Stimulated activated CD4-positive, alpha-beta T cell treated with anti-CD3 and anti-CD28 coated beads, Interleukin-15, amount 100 ng/mL, for 1 hour (primary cell): ENCODE measurements at places on chromosomes 3 and 15.

DNA sequence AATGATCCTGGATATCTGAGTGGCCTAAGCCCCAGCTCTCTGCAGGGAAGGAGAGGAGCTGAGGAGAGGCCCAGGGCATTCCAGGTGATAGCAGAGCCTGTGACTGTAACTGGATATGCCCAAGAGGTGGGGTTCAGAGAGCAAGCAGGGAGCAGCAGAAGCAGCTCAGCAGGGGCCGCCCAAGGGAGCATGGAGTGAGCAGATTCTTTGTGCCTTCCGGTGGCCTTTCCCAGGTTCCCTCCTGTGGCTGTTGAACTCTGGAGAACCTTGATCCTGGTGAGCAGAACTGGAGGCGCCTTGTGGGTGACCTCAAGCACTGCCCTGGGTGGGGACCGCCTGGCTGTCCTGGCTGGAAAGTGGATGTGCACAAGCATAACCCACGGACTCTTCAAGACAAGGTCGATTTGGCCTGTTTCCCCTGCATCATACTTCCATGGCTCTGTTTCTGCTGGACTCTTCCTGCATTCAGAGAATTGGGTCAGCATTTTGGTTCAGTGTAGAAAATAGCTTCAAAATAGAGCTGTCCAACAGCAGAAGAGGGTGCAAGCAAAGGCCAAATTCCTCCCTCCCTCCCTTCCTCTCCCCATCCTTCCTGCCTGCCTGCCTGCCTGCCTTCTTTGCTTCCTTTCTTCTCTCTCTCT lies 76.1 kb downstream of the ARNT2 start:
- DNase-seq, result no peak

- no peak for DNase-seq
Observed at GRCh38 chr3:153090973-153091372, 71.1 kb upstream of the RAP2B start.

DNA sequence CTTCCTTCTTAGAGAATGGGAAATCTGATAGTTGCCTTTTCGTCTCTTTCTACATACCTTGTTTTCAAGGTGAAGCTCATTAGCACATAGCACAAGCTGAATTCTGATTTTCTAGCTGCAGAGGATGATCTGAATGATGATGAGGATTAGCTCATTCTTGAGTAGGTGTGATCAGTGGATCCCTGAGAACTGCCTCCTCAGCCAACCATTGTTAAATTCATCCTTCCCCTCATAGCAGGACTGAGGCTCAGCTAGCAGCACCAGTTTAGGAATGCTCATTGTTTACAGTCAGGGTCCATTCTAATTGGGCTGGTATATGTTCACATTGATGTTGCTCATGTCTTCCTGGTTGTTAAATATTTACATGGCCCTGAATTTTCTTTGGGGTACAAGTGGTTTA lies 299.9 kb upstream of the MME start:
- DNase-seq, result no peak

- no peak for DNase-seq
Observed at GRCh38 chr3:135865085-135865484, 100.4 kb upstream of the PPP2R3A start.

GRCh38 chr3:138442433-138442832 lies 8.0 kb downstream of the ESYT3 start:
- DNase-seq, result no peak

DNA sequence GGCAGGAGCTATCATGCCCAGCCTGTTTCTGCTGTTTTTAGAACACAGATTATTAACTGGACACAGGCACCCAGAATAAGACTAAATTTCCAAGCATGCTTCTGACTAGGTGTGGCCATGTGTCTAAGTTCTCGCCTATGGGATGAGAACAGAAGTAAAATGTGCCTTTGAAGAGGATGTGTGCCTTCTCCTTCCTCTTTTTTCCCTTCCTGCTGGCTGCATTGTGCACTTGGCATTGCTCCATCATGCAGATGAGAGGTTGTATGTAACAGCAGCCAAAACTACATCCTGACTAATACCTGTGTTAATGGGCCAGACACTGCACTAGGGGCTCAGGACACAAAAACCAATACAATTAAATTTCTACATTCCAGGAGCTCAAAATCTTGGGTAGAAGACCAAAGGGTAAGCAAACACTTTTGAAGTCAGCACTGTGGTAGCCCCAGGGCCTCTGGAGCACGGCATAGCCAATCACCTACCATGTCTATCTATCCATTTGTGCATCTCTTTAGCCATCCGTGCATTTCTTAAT lies 40.9 kb upstream of the RNU6-1 start:
- DNase-seq, result no peak

- no peak for DNase-seq
Observed at GRCh38 chr3:151119188-151119587, 33.7 kb downstream of the MED12L start.

GRCh38 chr3:53350652-53351051 lies 3.3 kb upstream of the DCP1A start:
- no peak for DNase-seq

GRCh38 chr3:6179761-6180160 lies 681.2 kb upstream of the GRM7 start:
- no peak for DNase-seq

- DNase-seq, result no peak
Observed at GRCh38 chr3:74789111-74789510, 174.7 kb upstream of the CNTN3 start.
